Smooth muscle cell of trachea (primary cell): ENCODE measurements at places on chromosomes 12 and 14. TPM values are rescaled to one million over a fixed set of nuclear protein-coding genes. Genes with fewer than 3 reads are reported as not detected.

P3H3 gene
- 121 and 150 TPM in 2 replicates for total RNA-seq

B4GALNT3 gene
- total RNA-seq = under 0.01 TPM in 1 of 2 replicates, not detected in the other

SALL2 gene
- 4.2 and 6.0 TPM in 2 replicates for total RNA-seq

KRT7 gene
- 7.8 and 8.7 TPM in 2 replicates for total RNA-seq

SAV1 gene
- 50.0 and 60.9 TPM in 2 replicates for total RNA-seq

ZC2HC1C gene
- total RNA-seq = 1.2 and 2.5 TPM in 2 replicates

C12orf54 gene
- total RNA-seq = not detected in 2 replicates

MIPOL1 gene
- total RNA-seq = 7.9 and 13.2 TPM in 2 replicates

TMEM132C gene
- not detected in 2 replicates for total RNA-seq

SYCP3 gene
- total RNA-seq = 0.17 TPM in 1 of 2 replicates, not detected in the other

XRCC3 gene
- 10.9 and 13.1 TPM in 2 replicates for total RNA-seq

OR10AD1 gene
- not detected in 2 replicates for total RNA-seq
